ENCODE measurements at places on chromosomes 7 and 10.

DNA sequence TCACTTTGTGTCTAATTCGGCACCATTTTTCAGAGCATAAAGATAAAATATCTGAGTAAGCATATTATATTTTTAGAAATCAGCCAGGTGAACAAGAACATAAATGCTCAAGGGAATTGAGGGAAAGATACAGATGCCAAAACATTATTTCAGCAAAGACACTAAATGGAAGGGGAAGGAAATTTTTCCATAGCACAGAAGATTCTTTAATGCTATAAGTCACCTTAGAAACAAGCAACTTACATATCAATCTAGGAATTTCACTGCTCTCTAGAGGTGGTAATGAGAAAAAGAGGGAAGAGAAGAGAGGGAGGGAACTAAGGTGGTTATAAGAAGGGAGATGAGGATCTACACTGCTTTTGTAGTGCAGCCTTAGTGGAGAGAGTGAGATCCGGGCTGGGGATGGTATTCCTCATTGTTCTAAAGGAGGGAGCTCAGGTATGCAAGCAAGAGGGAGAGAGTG is 20.4 kb downstream of the ZNF365 start:
- no peak for DNase-seq

- DNase-seq: no peak
Observed at GRCh38 chr7:85285527-85285926, 98.7 kb upstream of the SEMA3D start.

- no peak for DNase-seq
Observed at GRCh38 chr7:128931190-128931798, 6.4 kb upstream of the IRF5 start.

DNA sequence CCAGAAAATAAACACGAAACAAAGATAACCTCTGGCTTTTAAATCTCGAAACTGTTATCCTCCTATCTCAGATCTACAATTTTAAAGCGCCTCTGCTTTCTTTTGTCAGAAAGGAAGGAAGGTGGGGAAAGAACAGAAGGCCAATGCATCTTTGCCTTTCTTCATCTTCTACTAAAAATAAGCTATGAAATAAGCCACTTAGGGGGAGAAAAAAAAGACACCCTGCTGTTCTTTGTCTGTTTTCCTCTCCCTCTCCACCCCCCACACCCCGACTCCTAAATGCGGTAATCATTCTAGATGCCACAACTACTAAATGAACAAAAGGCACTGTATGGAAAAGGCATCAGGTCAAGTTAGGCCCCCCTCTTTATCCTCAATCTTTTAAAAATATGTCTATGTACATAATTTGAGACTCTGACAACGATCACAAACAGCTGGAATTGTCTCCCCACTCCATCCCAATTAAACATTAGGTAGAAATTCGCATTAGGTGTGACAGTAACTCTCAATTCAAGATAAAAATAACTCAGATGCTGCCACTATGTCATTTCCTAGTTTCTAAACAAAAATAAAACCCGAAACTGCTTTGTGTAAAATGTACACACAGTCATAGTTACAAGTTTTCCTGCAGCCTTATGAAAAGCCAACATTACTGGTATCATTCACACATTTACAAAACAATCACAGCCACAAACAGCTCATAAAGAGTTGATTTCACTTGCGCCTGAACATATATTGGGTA is 2.4 kb downstream of the UBE2H start:
- DNase-seq: no peak

- DNase-seq: no peak
Observed at GRCh38 chr7:34096198-34096651, 190.9 kb downstream of the BMPER start.

DNA sequence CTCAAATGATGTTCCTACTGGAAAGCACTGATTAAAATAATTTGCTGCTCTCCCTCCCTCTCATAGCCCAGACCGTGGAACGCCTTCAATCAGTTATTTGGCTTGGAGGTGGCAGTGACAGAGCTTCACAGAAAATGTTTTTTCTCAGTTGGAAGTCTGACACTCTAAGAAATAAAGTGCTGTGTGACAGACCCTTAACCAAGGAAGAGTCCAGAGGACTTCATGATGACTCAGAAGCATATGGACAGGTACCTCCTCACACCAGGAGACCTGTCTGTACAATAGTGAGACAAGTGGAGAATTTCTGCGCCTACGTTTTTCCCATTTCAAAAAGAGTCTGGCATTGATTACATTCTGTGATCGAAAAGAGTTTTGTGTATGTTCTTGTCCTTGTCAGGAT is 295.5 kb downstream of the DOCK4 start:
- no peak for DNase-seq

DNA sequence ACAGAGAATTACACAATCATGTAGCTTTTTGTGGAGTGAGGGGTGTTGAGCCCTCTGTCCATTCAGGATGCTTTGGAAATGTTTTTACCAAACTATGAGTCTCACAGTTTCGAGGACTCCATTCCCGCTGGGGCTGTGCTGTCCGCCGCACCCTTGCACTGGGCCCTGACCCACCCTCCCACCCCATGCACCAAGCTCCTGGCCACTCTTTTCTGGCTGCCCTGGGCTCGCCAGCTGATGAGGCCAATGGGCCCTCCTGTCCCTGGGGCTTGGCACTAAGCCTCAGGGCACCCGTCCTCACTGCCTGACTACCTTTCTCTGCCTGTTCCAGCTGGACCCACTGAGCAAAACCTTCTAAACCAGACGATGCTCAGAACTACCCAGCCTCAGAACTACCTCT is 332.1 kb downstream of the PTPRN2 start:
- no peak for DNase-seq

DNA sequence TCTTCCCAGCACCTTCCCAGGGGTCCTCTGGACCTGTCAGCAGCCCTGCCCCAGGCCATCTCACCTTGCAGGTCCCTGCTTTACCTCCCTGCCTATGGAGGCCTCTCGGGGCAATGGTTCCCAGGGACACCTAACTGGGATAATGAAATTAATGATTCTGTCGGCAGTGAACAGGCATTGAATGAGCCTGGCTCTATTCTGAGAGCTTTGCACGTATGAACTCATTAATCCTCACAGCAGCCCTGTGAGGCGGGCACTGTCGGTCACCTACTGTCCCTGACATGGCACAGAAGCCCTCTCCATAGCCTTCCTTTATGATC is 22.9 kb downstream of the ADCYAP1R1 start:
- DNase-seq: no peak

GRCh38 chr10:92850185-92850584 is 1.9 kb downstream of the EXOC6 start:
- DNase-seq: no peak

DNA sequence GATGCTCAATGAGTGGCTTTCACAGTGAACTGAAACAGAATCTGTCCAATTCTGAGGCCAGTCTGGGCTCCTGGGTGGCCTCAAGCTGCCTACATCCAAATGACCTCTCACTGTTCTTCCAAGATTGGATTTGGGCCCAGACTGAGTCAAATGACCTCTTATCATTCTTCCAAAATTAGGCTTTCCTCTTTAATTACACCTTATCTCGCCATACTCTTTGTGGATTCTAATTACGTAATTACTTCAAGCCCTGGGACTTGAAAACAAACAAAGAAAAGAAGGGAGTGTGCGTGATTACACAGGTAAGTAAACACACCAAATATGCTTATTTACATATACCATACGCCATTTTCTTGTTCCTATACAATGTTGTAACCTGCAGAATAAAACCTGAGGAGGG is 18.8 kb downstream of the SORBS1 start:
- DNase-seq: peak; percentile 37

GRCh38 chr10:80609331-80609730 is 71.6 kb downstream of the SH2D4B start:
- no peak for DNase-seq

- no peak for DNase-seq
Observed at GRCh38 chr7:1862560-1862959, 192.5 kb downstream of the ELFN1 start.

DNA sequence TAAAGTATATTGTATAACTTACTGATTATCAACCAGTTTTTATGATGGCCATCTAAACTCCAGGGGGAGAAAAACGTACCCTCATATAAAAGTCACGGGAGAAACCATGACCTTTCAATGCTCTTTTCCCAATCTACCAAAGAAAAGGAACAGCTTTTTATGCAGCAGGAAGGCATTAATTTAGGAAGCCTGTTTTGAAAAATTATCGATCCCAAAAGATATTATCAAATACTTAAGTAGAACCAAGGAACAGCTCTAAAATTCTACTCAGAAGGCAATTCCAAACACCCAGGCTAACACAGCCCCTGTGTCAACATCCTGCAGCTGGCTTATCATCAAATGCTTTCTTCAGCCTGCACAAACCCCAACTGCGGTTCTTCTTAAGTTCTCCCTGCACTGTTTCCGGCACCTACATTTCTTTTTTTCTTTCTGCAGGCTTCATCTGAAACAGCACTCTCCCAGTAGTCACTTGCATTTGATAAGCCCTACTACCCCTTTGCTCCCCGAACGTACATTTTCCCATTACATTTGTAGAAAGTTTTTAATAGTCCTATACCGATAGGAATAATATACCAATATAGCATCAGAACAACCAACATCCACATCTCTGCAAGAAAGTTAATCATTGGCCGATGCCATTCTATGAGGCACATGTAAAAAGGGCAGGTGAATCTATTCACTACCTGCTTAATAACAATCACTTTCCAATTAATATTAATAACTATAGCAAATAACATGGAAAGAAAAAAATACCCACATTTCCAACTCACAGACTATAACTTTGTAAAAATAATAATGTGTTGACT is 47.9 kb downstream of the PIP4K2A start:
- DNase-seq: peak; percentile 68

GRCh38 chr10:80465451-80465835 is 11.3 kb downstream of the TSPAN14 start:
- no peak for DNase-seq

DNA sequence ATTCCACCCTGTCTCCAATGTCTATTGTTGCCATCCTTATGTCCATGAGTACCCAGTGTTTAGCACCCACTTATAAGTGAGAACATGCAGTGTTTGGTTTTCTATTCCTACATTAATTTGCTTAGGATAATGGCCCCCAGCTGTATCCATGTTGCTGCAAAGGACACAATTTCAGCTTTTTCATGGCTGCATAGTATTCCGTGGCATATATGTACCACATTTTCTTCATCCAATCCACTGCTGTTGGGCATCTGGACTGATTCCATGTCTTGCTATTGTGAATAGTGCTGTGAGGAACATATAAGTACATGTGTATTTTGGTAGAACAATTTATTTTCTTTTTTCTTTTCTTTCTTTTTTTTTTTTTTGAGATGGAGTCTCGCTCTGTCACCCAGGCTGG is 68.2 kb downstream of the TMEM178B start:
- DNase-seq: no peak

DNA sequence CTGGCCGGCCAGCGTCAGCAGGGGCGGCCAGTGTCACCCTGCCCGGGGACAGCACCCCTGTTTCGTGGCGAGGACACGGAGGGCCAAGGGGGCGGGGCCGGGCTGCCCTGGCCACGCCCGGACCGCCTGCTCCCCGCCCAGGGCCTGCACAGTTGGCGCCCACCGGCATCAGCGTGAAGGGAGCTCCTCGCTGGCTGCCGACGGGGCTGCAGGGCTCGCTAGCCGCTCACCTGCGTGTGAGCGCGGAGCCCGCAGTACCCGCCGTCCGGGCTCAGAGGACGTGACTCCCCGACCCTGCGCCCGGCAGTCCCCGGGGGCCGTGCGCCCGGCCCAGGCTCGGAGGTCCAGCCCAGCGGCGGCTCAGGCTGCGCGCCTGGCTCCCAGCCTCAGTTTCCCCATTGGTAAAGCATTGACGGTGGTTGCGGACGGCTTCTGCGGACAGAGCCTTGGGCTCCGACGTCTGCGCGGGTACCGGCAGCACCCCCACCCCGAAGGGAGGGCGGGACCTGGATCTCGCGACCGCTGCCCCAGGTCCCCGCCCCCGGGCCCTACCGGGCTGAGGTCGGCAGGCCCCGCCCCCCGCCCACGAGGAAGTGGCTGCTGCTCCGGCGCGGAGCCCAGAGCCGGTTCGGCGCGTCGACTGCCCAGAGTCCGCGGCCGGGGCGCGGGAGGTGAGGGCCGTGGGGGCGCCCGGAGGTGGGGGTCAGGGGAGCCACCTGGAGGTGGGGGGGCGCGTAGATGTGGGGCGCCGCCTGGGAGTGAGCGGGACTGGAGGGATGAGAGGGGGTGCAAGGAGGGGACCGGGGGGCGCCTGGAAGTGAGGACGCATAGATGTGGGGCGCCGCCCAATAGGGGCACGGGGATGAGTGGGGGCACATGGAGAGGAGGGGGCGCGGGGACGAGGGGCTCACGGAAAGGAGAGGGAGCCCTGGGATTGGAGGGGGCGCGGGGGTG is at the start of gene ARPC1B:
ARPC1B (plus strand) TSS at position 620 of the 954 bp plus-strand sequence. CDS start 10,985 bp downstream, outside the sequence.
- peak; percentile 87 for DNase-seq

GRCh38 chr10:61987537-61987936 is 86.0 kb downstream of the ARID5B start:
- DNase-seq: no peak

GRCh38 chr7:29340696-29341095 is 146.1 kb downstream of the CHN2 start:
- DNase-seq: no peak

GRCh38 chr7:98619450-98620321 is 2.6 kb downstream of the NPTX2 start:
- peak; percentile 12 for DNase-seq

GRCh38 chr7:148790131-148790726 is 91.5 kb downstream of the CUL1 start:
- no peak for DNase-seq

- DNase-seq: peak; percentile 25
Observed at GRCh38 chr7:131623154-131623553, 66.7 kb upstream of the PODXL start.

DNA sequence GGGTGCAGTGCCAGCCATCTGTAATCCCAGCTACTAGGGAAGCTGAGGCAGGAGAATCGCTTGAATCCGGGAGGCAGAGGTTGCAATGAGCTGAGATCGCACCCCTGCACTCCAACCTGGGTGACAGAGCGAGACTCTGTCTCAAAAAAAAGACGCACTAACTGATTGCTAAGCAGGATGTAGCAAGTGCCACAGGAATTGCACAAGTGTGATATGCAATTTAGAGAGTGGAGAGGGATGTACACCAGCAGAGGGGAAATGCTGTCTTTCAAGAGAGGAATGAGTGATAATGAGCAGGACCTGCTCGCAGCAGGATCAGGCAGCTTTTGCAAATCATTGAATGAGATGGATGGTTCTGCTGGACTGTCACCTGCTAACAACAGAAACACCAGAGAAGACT is 13.3 kb upstream of the SLC16A12 start:
- no peak for DNase-seq

DNA sequence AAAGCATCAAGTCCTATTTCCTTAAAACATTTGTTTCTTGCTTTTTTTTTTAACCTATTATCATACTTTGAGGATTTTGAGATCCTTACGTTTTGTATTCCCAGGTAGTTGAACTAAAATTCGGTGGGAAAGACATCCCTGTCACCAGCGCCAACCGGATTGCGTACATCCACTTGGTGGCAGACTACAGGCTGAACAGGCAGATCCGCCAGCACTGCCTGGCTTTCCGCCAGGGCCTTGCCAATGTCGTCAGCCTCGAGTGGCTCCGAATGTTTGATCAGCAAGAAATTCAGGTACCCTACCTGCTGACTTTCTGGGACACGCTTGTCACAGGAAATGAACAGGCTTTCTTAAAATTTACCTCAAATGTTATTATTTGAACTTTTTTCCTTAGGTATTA is 83.0 kb upstream of the DNAJB6 start:
- DNase-seq: no peak
